Effector memory CD8-positive, alpha-beta T cell (primary cell): ENCODE measurements at places on chromosomes 13 and 19.

GRCh38 chr13:59358014-59358413, 805.7 kb downstream of the DIAPH3 start:
- no peak for DNase-seq

DNA sequence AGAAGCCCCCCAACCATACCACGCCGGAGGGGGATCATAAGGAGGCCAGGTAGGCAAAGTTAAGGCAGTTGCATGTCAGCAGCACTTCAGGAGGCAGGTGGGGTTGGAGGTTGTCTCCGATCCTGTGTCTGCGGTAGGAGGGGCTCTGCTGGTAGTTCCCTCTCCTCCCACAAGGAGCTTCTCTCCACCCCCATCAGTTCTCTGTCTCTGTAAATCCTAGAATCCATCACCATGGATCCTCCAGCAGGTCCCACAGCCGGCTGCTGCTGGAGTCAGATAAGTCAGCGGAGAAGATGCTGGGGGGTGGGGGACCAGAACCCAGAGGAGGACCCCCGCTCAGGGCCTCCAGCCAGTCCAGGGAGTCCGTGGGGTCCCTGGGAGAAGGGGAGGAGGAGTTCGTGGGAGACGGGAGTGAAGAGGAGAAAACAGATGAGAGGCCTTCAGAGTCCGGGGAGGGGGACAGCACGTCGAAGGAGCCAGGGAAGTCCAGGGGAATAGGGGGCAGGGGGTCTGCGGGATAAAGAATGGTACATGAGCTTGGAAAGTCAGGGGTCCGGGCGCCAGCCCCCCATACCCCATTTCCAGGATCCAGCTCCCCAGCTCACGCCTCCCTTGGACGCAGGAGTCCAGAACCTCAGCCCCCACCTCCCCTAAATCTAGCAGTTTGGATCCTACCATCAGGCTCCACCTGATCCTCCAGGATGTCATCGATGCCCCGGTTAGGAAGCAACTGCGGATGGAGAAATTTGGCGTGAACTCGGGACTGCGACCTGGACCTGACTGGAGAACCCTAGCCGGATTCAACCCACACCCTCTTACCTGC, 6.3 kb downstream of the MAMSTR start:
- no peak for DNase-seq

GRCh38 chr13:94312511-94313216, 166.8 kb downstream of the DCT start:
- DNase-seq: peak; percentile 9

DNA sequence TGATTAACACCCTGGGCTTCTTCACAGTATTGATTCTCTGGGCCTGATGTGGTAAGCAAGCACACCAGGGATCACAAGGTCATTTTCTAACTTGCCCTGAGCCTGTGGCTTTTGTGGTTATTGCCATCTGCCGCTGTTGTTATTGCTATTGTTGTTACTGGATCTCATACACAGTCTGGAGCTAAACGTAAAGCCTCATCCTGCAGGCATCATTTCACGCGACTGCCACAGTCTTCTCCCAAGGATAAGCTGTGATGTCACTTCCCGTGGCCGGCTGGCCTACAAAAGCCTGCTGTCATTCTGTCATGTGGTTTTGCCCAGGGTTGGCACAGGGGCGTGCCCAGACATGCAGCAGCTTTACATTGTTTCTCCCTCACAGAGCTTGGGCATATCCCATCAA, 154.0 kb upstream of the GPR12 start:
- DNase-seq: peak; percentile 3

GRCh38 chr13:45132369-45133064, 12.2 kb downstream of the GTF2F2 start:
- no peak for DNase-seq
